ENCODE measurements at places on chromosomes 12 and 14.
A peak's percentile ranks its signal among the peaks of the same experiment; 100 is the strongest.

- peak; percentile 67 for DNase-seq
These were observed 409.5 kb downstream of the SLC6A15 start for GRCh38 chr12:84502907-84503787.

DNA sequence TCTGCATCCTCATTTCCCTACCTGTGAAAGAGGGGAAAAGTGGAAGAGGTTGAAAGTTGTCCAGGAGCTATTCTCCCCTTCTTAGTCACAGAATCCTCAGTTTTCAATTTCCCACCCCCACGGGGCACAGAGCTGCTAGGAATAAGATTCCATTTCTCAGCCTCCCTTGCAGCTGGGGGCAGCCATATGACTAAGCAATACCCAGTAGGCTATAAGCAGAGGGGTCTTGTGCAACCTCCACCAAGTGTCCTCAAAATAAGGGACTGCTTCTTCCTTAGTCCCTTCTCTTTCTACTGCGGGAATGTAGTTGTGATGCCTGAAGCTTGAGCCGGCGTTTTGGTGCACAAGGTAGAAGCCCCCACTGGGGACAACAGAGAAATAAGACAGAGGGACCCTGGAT is 40.9 kb downstream of the VWF start:
- DNase-seq, result no peak

- DNase-seq, result no peak
These were observed 3.9 kb upstream of the B4GALNT3 start for GRCh38 chr12:455821-456220.

- DNase-seq, result peak; percentile 55
These were observed 4.6 kb downstream of the CCDC197 start for GRCh38 chr14:94001501-94002396.

GRCh38 chr14:100019156-100019744 is 46.0 kb upstream of the EVL start:
- no peak for DNase-seq

GRCh38 chr14:77043177-77043983 is 14.9 kb upstream of the IRF2BPL start:
- DNase-seq, result no peak

DNA sequence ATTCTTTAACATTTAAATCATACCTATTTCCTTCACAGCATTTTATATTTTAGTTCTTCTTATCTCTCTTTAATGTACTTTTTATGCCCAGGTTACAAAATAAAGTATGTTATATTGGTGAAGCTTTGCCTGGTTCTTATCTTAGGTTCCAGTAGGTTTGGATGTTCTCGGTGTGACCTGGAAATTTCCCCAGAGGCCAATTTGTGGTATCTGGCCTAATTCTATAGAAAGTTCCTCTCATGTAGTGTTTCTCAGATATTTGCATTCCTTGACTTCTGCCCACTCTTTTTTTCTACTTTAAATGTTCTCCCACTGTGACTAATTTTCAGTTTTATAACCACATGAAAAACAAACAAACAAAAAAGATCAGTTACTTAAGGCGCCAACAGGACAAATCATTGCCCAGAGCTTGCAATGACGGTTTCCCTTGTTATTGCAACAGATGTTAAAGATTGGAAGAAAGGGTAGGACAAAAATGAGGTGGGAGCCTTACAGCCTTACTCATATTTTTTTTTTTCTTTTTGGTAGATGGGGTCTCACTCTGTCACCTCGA is 41.2 kb upstream of the PPM1H start:
- no peak for DNase-seq

- no peak for DNase-seq
These were observed 28.2 kb upstream of the SNAPC1 start for GRCh38 chr14:61733972-61734371.

GRCh38 chr12:52655720-52656124 is 3.7 kb upstream of the KRT2 start:
- no peak for DNase-seq

DNA sequence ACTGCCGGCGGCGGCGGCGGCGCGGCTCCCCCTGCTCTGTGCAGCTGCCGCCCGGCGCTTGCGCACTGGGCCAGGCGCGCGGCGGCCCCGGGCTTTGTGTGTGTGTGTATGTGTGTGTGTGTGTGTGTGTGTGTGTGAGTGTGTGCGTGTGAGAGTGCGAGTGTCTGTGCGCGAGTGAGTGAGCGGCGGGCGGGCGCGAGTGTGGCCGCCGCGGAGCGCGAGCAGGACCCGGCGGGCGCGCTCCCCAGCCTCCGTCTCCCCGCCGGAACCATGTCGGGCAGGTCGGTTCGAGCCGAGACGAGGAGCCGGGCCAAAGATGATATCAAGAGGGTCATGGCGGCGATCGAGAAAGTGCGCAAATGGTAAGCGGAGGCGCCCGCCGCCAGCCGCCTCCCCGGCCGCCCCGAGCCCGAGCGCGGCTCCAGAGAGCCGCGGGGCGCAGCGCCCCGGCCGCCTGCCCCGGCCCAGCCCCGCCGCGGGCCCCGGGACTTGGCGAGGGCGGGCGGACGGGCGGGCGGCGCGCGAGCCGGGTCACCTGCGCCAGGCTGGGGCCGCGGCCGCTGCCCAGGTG is at the start of gene BCL7A:
TSS of gene BCL7A (plus strand) at position 63 of the 571 bp plus-strand sequence. CDS start at position 271, 208 bp downstream.
- peak; percentile 90 for DNase-seq

GRCh38 chr12:104603545-104603973 is 146.8 kb downstream of the CHST11 start:
- peak; percentile 76 for DNase-seq

DNA sequence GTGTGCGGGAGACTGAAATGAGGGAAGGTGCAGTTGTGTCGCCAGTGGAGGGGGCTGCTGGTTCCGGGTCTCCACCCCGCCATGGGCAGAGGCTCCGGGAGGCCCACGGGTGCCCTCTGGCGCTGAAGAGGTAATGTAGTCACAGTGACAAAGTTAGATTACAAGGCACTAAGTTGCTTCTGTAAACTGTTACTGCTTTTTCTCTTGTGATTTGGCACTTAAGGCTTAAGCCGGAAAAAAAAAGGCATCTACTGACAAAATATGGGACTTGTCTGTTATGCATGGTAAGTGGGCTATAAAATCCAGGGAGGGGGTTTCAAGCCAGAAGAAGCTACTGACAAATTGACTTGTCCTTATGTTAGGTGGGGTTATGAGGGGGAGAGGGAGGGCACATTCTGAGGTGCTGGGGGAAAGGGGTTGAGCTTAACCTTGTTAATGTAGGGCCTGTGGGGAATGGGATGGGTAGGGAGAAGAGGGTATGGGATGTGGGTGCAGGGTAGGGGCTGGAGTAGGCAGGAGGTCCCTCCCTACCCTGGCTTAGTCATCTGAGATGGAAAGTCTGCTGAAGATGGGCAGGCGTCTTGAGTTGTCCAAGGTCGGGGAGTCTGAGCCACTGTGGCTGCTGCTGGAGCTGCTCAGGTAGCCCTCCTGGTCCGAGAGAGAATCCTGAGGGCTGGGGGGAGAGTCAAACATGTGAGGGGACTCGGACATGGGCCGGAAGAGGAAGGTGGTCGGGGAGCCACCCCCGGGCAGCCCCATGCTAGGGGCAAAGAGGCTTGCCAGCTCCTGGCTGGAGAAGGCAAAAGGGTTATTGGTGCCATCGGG is 3.7 kb downstream of the ZFP36L1 start:
- peak; percentile 70 for DNase-seq

GRCh38 chr12:129337413-129337812 is 484.1 kb downstream of the GLT1D1 start:
- no peak for DNase-seq

Measured in Caki2 (cell line).